ENCODE measurements at places on chromosomes 4 and X.
A peak's percentile ranks its signal among the peaks of the same experiment; 100 is the strongest.

- no peak for DNase-seq
Measured at GRCh38 chr4:53173576-53173975, 192.3 kb downstream of the SCFD2 start.

GRCh38 chr4:174627473-174627872, 105.2 kb upstream of the HPGD start:
- no peak for DNase-seq

DNA sequence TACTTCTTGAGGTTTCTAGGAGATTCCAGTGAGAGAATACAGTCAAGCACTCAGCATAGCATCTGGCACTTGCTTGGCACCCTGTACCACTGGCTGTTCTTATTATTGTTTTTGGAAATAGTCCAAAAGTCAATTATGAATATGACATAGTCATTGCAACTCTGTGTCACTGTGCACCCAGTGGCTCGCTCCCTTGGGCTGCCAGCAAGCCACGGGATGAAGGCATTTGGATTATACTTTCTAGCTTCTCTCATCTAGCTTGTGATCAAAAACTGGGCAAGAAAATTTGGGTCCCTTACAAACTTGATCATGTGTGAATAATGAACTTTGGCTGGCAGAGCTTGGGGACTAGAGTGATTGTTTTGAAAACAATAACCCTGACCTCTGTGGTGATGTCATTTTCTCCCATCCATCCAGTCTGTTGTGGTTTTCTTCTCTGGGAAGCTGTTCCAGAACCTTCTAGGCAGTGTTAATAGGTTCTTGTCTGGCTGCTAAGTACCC, 32.7 kb upstream of the LIMCH1 start:
- DNase-seq, result peak; percentile 46

DNA sequence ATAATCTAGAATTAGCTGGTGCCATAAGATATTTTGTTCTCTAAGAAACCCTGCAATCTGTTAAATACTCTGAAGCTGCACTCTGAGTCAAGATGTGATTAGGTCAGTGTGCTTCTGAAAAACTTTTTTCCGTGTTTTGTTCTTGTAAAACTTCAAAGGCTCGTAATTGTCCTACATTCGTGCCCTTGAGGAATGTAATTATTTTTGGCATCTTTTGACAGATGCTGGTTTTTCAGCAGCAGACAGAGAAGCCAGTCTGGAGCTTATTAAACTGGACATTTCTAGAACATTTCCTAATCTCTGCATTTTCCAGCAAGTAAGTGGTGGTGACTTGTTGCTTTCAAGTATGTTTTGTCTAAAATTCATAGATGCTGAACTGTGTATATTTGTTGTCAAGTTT, 36.8 kb upstream of the TADA2B start:
- DNase-seq, result no peak

DNA sequence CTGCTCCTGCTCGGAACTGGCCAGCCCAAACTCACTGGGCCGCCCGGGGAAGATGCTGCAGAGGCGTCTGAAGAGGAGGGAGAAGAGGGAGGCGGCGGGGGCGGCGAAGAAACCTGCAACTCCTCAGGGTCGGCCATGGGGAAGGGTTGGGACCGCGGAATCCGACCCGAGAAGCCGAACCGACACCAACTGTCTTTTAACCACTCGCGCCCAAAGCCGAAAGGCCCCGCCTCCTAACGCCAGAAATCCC, at the start of gene C4orf46:
Gene C4orf46 (minus strand): TSS at position 223 of the 250 bp plus-strand sequence. CDS start 86 bp downstream, at position 137.
- DNase-seq, result no peak

- no peak for DNase-seq
Measured at GRCh38 chr4:3295837-3296624, 3.2 kb downstream of the RGS12 start.

DNA sequence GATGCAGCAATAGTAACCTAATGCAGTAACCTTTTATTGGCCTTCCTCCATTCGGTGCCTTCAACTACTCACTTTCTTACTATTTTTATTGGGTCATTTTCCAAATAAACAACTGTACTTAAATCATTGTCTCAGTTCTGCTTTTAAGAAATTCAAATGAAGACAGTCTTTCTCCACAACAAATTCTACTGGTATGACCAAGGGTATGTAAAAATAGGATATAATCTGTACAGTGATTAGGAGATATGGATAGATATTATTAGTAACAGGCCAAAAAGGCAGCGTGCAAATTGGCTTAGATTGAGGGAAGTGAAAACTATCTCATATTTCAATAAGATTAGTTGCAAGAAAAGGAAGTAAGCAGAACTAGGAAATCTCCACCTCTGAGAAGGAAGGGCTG, 177.4 kb upstream of the PPP1R2C start:
- DNase-seq, result no peak

GRCh38 chr4:78749972-78750727, 26.0 kb upstream of the BMP2K start:
- no peak for DNase-seq

DNA sequence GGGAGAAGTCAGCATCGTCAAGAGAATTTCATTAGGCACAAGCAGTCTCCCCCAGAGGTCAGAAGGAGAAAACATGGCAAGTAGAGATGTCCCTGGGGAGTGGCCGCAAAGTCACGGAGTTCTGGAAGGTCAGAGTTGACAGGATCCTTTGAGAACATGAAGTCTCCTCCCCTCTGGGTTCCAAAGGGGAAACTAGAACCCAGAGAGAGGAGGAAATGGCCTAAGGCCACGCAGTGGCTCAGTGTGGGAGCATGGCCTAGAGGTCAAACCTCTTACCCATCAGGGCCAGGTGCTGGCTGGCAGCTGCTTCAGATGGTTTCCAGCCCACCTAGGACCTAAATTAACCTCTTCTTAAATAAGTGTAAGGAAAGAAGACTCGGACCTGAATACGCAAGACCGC, 884 bp downstream of the IDH3G start:
- no peak for DNase-seq

DNA sequence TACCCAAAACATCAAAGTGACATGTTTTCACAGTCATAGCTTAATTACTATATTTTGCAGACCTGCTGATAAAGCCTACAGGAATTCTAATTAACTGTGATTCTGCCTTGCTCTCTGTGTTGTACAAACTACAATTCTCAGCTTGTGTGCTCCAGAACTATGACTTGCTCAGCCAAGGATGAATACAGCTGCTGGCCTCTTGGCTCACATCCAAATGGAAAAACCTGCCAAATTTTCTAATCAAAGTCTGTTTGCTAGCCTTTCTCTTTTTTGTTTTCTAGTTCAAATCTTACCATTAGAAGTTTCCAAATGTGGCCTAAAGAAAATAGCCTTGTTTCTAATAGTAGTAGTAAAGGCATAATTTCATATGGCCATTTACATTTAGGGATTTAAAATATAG, 1176.8 kb downstream of the FAM133A start:
- DNase-seq, result no peak

GRCh38 chr4:125784741-125785140, 470.0 kb downstream of the FAT4 start:
- no peak for DNase-seq

- DNase-seq, result no peak
Measured at GRCh38 chrX:153649915-153650782, 3.1 kb downstream of the DUSP9 start.

- DNase-seq, result no peak
Measured at GRCh38 chr4:151842430-151843079, 81.7 kb upstream of the GATB start.

DNA sequence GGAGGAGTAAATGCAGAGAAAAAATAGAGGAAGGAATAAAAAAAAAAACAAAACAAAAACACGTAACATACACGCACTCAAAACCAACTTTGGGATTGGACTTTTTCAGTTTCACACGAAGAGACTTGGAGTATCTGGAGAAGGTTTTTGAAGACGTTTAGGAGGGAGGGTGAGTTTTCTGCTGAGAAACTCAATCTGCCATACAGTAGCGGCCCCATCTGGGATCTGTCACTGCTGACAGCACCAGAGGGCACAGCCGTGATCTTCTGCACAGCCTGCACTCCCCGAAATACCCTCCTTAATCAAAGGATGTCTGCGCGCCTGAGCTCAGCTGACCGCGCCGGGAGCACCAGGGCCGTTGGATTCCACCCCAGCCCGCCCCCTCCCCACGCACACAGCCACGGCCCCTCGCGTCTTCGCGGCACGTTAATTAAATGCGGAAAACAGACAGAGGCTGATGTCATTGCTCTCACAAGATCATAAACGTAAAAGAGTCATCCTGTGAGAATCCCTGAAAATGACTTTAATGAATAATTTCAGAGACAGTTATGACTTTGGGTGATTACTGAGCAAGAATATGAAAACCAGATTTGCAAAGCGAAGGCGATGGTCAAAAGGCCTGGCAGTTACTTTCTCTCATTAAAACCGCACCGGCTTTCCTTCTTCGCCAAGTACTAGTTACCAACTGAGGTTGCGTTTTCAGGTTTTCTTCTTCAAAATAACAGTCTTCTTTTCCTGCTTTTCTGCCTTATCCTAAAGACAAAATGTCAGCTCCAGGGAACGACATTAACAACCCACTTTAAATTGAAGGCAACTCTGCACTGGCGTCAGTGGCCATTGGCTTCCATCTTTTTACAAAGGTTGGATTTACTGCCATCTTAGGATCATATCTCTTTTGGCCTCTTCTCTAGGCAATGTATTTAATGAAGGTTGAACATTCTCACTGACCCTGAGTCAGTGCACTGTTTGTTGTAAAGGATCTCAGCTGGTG, 10.6 kb downstream of the HAND2 start:
- no peak for DNase-seq

DNA sequence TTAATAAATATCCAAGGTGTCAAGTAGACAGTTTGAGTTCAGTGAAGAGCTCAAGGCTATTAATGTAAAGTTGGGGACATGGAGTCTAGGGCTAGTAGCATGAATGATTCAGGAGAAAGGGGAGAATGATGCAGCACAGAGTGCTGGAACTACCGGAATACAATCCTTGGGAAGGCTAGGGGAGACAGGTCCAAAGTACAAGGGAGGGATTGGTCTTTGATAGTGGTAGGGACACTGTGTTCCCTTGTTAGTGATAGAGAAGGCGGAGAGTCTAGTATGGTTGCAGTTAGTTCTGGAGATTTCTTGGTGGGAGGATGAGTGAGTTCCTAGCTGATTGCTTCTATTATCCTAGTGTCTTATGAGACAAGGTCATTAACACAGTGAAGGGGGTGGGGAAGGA, 8.7 kb downstream of the GCNA start:
- DNase-seq, result no peak

- no peak for DNase-seq
Measured at GRCh38 chrX:63394872-63395271, 43.7 kb upstream of the SPIN4 start.

GRCh38 chrX:67351411-67351810, 192.4 kb upstream of the AR start:
- DNase-seq, result no peak

GRCh38 chr4:153676984-153677383, 7.1 kb upstream of the TLR2 start:
- peak; percentile 52 for DNase-seq

- no peak for DNase-seq
Measured at GRCh38 chr4:82515705-82516104, 46.1 kb downstream of the TMEM150C start.

- no peak for DNase-seq
Measured at GRCh38 chr4:3377557-3377956, 64.2 kb upstream of the HGFAC start.

DNA sequence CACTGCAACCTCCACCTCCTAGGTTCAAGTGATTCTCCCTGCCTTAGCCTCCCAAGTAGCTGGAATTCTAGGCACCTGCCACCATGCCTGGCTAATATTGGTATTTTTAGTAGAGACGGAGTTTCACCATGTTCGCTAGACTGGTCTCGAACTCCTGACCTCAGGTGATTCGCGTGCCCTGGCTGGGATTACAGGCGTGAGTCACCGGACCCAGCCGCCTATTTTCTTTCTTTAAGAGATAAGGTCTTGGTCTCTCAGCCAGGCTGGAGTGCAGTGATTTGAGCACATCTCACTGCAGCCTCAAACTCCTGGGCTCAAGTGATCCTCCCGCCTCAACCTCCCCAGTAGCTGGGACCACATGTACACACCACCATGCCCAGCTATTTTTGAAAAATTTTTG, 166.5 kb downstream of the DHRSX start:
- DNase-seq, result no peak

GRCh38 chr4:8427262-8427661, 13.3 kb downstream of the ACOX3 start:
- no peak for DNase-seq

DNA sequence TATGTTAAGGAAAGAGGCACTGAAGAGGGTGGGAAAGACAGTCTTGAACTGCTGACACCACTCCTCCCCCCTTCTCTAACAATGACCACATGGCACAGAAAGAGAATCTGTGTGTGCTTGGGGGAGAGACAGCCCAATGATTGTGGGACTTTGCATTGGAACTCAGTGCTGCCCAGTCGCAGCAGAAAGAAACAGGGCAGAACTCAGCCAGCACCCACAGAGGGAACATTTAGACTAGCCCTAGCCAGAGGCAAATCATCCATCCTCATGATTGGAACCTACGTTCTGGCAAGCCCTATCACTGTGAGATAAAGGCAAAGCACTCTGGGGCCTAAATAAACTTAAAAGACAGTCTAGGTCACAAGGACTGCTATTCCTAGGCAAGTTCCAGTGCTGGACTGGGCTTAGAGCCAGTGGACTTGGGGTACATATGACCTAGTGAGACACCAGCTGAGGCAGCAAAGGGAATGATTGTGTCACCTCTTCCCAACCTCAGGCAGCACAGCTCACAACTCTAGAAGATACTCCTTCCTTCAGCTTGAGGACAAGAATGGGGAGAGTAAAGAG, 132.8 kb upstream of the S100G start:
- DNase-seq, result no peak

- DNase-seq, result no peak
Measured at GRCh38 chrX:150547375-150548115, 20.9 kb upstream of the MTM1 start.

DNA sequence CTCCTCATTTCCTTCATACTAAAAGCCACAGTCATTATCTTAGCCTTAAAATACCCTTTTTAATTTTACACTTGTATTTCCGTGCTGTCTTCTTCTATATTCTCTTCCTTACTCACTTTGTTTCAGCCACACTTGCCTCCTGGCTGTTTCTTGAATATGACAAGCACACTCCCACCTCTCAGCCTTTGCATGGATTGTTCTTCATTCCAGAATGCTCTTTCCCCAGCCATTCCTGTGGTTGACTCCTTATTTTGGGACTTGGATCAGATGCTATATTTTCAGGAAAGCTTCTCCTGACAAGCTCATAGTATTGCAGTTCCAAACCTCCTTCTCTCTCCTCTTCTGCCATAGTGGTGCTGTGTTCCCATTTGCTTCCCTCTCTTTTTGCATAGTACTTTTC, 291.3 kb downstream of the PDHA2 start:
- DNase-seq, result no peak

DNA sequence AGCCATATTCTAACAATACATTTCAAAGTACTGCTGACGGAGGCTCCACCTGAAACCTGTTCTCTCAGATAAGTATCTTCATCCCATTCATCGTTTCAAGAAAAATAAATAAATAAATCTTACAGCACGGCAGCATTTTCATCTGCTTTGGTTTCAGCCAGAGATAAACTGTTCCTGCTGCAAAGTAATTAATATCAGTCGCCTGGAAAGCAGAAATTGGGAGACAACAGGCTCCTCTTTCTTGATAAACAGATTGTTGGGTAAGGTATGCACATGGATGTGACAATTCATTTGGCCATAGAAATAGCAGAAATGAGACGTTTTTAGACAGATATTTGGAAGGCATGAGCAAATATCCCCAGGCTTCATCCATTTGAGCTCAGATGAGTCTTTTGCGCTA, 110.4 kb downstream of the PPARGC1A start:
- DNase-seq, result no peak

Data from urothelium cell line (cell line).